ENCODE measurements at places on chromosomes 2 and 18. TPM values are rescaled to one million over a fixed set of nuclear protein-coding genes. Genes with fewer than 3 reads are reported as not detected.

GALNT5 gene
- 0.06 TPM for total RNA-seq

CYTIP gene
- 0.23 TPM for total RNA-seq

ZBTB7C gene
- 0.23 TPM for total RNA-seq

INPP4A gene
- total RNA-seq: 36.4 TPM

SLC8A1 gene
- total RNA-seq: 3.2 TPM

ASPRV1 gene
- total RNA-seq: 0.95 TPM

MYO3B gene
- total RNA-seq: 0.27 TPM

ATP8B1 gene
- total RNA-seq: 4.6 TPM

DNA sequence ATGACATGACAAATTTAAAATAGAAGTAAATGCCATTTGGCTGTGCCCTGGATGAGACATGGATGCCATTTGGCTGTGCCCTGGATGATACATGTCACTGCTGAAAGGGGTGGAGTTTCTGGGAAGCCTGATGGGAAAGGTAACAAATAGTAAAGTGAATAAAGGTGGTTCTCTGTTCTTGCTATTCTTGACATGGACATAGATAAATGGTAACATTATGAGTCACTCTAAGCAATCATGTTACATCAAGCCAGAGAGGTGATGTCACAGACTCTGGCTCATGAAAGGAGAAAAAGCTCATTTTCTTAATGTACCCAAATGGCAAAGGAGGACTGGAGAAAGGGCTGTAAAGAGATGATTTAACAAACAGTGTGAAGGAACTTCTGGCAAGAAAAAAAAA lies 86.4 kb downstream of the EML6 start:
- DNase-seq: no peak

DNA sequence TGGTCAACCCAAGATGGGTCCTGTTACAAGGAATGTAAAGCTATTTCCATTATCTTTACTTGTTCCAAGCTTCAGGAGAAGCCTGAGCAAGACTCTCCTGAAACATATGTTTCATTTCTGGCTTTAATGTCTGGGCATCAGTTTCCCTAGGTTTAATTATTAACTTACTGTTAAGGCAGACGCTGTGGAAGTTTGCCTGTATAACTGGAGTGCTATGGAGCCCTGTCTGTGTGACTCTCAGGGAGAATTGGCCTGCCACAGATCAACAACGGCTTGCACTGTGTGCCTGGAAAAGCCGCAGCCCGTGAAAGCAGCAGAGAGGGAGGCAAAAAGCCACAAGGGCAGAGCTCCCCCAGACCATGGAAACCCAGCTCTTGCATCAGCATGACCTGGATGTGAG lies 22.1 kb upstream of the LONRF2 start:
- DNase-seq: no peak

GRCh38 chr18:48445540-48445939 lies 36.4 kb upstream of the ZBTB7C start:
- peak; percentile 31 for DNase-seq

DNA sequence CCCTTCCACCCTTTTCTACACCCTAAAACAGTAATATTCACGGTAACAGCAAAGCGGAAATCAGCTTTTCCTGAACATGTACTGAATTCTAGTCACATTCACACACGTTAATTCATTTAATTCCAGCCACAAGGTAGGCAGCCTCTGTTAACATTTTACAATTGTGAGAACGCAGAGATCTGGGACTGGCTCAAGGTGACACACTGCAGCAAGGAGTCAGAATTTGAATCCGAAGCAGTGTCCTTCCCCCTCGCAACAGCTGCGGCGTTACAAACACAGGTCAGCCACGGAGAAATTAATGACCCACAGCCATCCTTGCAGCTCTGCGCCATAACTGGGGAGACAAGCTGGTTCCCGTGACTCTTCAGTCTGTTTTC lies 818 bp upstream of the SLC20A1 start:
- no peak for DNase-seq

- DNase-seq: no peak
Measured at GRCh38 chr2:66236067-66236685, 198.7 kb upstream of the MEIS1 start.

GRCh38 chr2:86249579-86250391 lies 50.5 kb downstream of the MRPL35 start:
- no peak for DNase-seq

- no peak for DNase-seq
Measured at GRCh38 chr2:9146646-9147045, 60.0 kb upstream of the ASAP2 start.

- no peak for DNase-seq
Measured at GRCh38 chr2:160224507-160224906, 24.4 kb upstream of the ITGB6 start.

DNA sequence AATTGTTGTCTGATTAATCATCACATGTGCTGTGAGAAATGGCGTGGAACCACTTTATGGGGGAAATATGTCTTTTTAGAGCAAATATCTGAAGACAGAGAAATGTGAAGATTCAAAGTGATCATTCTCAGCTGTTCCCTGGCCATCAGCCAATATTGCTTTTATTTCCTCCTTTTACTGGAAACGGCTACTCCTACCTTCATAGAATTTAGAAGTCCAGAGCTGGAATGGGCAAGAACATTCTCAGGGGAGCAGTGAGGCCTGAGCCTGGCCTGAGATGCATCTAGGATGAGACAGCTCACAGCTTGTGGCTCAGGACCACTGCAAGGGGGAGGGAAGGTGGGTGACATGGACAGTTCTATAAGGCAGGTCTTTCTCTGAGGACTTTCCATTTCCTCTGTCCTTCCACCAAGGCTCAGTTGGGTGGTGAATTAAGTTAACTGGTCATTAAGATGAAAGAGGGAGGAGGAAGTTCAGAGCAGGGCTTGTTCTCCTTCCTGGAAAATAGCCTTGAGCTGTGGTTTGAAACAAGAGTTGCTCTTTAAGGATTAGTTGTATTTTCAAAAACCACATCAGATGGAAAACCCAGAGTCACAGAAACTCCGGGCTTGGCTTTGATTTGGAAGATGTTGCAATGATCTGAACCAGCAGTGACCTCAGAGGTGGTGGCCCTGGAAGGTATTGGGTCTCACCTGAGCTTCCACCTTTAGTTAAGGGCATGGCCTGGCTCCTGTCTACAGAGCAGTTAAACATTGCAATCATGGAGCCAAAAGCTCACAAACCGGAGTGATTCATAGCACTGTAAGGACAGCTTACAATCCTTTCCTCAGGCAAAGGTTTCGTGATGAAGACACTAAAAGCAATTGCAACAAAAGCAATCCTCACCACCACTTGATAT lies 144.3 kb downstream of the VAPA start:
- no peak for DNase-seq

DNA sequence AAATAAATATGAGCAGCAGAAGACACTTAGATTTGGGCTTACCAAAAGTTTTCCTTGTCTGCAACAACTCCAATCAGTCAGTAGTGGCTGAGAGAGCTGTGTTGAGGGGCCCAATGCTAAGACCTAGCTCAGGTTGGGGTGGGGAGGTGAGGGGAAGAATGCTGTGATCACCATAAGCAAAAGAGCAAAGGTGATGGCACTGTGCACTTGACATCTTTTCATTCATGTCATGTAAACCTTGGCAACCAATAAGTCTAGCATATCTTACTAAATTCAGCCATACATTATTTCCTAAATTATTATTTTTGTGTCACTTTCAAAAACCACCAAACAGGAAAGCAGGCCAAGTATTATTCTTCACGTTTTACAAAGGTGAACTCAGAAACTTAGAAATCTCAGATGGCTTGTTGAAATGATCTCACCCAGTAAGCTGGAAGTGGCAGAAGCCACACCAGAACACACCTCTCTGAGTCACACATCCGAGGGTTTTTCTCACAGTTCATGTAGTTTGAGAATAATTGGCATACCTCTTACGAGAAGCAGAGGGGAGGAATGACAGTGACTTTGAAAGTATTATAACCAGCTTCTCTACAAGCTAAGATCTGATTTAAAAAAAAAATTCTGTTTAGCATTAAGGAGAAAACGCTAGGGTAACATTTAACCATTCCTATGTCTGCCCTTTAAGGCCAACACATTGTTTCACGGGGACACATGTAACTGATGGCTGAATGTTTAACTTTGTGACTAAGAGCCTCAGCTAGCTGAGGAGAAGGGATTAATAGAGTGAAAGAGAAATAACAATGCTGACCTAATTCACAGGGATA lies 43.3 kb upstream of the SETBP1 start:
- no peak for DNase-seq

DNA sequence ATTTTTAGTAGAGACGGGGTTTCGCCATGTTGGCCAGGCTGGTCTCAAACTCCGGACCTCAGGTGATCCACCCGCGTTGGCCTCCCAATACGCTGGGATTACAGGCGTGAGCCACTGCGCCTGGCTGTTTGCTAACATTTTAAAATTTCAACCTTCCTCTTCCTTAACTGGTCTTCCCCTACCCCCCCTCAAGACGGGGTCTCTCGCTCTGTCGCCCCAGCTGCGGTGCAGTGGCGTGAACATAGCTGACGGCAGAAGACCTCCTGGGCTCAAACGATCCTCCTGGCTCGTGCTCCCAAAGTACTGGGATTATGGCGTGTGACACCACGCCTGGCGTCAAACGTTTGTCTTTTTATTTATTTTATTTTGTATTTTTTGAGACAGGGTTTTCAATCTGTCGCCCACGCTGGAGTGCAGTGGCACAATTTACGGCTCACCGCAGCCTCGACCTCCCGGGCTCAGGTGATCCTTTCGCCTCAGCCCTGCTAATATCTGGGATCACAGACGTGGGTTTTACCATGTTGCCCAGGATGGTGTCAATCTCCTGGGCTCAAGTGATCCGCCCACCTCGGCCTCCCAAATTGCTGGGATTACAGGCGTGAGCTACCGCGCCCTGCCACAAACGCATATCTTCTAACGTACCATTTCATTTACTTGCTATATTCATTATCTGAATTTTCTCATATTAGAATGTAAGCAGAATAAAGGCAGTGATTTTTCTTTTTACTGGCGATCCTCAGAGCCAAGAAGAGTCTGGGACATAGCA lies 984 bp upstream of the MSH2 start:
- no peak for DNase-seq

- no peak for DNase-seq
Measured at GRCh38 chr2:8654483-8654882, 27.4 kb upstream of the ID2 start.

DNA sequence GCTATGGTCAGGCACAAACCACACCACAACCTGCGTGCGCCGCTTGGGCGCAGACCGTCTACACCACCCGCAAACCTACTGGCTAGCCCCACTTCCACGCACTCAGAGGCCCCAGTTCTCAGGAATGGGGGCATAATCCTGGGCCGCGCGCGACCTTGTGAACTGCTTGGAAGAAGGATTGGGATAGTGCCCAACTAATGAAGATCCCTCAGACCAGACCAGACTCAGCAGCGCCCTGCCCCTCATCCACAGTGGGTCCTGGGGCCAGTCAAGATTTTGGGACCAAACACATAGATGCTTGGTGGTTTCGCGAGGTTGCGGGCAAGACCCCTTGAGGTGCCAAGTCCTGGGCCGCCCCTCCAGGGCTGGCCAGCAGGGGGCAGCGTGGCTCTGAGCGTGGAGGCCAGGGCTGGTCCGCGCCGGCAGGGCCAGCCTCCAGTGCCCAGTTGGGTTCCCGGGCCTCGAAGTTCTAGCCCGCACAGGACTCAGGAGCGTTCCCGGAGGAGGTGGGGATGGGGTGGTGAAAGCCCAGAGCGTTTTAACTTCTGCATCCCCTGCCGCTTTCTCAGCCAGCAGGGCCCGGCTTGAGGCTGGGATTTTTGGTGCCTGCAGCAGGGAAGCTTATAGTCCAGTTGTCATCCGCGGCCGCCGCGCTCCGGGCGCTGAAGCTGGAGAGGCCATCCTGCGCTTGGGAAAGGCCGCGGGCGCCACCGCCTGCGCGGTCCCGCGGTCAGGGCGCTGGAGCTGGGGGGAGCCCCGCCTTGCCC lies 8.3 kb downstream of the OSR1 start:
- DNase-seq: peak; percentile 95

GRCh38 chr18:23761941-23762340 lies 72.7 kb downstream of the LAMA3 start:
- DNase-seq: no peak

GRCh38 chr18:46402396-46402795 lies 254.6 kb downstream of the LOXHD1 start:
- DNase-seq: no peak

DNA sequence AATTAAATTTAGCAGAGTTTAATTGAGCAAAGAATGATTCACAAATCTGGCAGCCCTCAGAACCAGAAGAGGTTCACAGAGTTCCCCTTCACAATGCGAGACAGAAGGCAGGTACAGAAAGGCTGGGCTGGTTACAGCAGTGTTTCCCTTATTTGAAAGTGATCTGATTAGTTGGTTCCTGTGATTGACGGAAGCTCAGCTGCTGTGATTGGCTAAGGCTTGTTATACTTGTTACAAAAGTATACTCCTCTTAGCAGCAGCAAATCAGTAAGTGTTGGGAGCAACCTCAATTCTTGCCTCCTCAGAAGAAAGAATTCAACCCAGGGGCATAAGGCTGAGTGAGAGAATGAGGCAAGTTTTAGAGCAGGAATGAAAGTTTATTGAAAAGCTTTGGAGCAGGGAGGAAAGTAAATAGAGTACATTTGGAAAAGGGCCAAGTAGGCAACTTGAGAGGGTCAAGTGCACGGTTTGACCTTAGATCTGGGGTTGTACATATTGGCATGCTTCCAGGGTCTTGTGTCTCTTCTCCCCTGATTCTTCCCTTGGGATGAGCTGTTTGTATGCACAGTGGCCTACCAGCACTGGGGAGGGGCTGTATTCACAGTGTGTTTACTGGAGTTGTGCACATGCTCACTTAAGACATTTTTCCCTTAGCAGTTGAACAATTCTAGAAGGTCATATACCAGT lies 431.8 kb upstream of the RAB12 start:
- no peak for DNase-seq

GRCh38 chr2:168515502-168515901 lies 59.4 kb downstream of the CERS6 start:
- no peak for DNase-seq

- DNase-seq: no peak
Measured at GRCh38 chr2:204468746-204469429, 76.4 kb upstream of the PARD3B start.

DNA sequence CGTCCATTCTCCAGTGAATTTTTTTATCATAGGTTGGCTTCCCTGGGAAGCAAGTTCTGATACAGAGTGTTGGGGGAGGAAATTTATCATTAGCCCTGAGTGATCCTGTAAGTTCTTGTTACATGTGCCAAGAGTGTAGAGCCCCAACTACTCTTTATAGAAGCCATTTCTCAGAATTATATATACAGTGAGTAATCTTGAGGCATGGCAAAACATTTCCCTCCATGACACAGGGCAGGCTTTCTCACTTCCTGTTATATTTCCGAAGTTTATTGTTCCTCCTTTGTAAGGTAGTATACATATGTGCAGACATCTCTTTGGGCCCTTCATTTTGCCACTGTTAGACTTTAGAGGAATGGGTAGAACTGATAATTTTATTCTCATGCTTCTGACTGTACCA lies 484.7 kb upstream of the NRXN1 start:
- DNase-seq: no peak

DNA sequence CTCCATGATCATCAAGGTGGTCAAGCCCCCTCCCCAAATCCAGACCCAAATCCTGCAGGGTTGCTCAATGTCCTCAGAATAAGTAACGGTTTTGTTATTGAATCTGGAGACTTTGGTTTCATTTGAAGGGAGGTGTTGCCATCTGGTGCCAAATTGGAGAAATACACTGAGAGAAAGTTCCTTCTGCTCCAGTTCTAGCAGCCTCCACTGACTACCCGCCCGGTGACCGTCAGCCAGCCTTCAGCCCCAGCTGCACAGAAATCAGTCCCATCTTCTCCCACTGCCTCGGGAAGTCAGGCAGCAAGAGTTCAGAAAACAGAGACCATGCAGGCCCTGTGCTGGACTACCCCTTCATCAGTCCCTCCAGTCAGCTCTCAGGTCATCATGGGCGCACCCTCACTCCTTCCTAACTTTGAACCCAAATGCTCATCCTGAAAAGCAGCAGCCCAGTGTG lies 38.7 kb downstream of the PKDCC start:
- DNase-seq: peak; percentile 65

GRCh38 chr18:47191961-47192360 lies 15.8 kb upstream of the IER3IP1 start:
- no peak for DNase-seq

Measured in H1 (cell line).